ENCODE measurements at places on chromosomes 7 and 10.
A peak's percentile ranks its signal among the peaks of the same experiment; 100 is the strongest.

DNA sequence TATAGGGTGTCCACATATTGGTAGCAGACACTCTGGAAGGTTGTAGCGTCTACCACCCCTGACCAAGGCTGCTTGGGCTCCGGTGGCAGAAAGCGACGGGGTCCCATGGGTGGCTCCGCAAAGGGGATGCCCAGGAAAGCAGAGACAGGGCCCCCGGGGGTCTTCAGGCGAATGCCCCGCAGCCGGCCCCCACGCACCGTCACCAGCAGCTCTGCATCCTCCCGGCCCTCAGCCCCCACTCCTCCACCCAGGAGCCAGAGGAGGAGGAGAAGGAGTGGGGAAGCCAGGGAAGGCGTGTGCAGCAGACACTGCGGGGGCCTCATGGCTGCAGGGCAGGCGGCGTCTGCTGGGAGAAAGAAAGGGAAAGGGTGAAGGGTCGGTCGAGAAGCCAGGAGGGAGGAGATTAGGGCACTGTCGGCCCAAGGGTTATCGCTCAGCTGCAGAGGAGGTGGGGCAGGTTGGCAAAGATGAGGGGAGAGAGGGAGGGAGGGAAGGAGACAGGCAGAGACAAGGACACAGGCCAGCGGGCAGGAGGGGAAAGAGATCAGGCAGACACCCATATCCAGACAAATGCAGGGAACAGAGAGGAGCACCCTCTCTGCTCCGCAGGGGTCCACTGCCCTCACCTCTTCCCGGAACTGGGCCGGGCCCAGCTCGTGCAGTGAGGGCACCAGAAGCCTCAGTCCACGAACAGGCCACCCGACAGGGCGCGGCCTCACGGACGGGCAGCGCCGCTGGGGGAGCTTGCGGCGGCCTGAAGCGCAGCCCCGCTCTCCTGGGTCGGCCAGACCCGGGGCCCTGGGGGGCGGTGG lies 1.6 kb downstream of the ACHE start:
- DNase-seq: no peak

DNA sequence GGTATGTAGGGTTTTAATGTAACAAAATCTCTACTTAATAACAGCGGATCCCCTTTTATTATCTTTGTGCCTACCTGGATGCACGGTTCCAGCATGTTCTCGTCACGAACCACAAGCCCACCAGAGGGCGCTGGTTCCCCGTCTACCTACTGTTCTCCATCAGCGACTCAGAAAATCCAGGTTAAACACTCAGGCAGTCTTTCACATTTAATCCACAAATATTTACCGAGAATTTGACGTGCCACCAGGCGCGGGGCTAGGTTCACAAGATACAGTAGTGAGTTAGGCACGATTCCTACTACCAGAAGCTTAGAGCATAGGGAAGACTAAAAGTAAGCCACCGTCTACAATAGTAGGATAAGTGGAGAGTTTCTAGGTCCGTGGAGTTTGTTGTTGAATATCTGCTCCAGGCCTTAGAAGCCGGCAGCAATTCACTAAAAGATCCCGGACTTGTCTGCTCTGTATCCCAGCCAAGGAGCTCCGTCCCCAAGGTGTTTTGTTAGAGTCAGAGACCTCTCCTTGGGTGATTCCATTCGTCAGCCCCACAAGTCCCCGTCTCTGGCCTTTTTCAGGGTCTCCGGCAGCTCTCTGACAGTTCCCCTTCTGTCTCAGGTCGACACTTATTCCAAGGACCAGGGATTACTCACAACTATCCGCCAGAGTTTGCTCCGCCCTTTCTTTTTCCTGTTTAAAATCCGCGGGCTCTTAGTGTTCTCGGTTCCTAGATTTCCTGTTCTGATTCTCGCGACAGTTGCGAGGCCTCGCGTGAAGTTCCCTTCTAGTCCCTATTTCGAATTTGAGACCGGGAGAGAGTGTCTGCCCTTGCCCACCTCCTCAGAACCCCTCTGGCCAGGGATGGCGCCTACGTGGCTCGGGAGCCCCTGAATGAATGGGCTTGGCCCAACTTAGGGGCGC lies 1.5 kb upstream of the KAZALD1 start:
- DNase-seq: peak; percentile 93

GRCh38 chr7:36735172-36735571 lies 10.9 kb upstream of the AOAH start:
- DNase-seq: no peak

DNA sequence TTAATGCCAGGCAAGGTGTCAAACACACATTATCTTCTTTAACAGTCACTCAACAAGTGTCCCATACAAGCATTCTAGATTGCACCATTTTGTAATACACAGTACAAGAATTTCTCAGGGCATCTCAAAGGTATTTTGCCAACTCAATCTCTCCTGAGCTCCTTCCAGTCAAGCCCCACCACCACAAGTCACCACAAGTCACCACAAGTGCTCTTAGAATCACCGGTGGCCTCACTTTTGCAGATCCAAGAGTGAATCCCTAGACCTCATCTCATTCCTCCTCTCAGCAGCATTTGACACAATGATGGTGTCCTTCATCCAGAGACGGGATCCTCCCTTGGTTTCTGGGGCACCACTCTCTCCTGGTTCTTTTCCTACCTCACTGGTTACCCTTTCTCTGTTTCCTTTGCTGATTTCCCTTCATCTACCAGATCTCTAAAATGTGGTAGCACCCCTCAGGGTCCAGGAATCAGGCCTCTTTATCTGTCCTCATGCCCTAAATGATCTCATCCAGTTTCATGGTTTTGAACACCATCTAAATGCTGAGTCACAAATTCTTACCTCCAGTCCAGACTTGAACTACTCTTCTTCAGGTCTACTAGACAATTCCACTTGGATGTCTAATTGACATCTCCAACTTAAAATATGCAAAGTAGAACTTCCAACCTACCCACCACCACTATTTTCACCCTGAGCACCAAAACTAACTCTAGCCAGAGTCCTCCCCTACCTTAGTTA lies 26.9 kb downstream of the VPS41 start:
- DNase-seq: no peak

GRCh38 chr7:32511791-32512190 lies 16.5 kb downstream of the AVL9 start:
- no peak for DNase-seq

GRCh38 chr7:104943502-104944343 lies 70.3 kb upstream of the KMT2E start:
- DNase-seq: no peak

DNA sequence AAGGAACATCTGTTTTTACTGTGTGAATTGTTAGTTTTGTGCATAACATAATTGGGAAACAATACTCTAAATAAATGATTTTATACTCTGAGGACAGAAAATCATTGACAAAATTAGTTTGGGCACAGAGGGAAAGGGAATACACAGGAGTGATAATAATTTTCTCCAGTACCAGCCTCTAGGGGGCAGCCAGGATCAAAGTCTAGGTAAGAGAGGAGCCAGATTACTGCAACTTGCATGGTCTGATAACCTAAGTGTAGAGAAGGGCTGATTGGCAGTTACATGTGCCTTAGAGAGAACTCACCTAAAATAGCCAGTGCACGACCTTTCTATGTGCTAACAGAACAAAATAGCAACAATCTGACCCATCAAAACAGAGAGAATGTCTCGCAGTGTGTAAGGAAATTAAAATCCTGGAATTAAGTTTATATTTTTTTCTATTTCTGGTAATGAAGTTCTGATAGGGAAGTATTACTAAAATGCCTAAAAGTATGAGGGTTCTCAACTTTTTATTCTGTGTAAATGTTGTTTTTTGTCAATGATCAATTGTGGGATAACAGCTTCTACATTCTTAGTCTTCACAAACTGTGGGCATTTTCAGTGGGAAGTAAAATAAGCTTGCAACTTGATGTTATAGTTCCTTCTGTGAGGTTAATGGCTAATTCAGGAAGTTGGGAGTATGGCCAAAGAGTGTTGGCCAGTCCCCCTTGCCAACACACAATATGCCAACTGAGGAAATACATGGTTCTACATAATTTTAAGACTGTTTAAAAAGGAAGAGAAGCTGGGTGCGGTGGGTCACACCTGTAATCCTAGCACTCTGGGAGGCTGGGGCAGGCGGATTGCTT lies 66.4 kb downstream of the EXOC6 start:
- DNase-seq: peak; percentile 13

DNA sequence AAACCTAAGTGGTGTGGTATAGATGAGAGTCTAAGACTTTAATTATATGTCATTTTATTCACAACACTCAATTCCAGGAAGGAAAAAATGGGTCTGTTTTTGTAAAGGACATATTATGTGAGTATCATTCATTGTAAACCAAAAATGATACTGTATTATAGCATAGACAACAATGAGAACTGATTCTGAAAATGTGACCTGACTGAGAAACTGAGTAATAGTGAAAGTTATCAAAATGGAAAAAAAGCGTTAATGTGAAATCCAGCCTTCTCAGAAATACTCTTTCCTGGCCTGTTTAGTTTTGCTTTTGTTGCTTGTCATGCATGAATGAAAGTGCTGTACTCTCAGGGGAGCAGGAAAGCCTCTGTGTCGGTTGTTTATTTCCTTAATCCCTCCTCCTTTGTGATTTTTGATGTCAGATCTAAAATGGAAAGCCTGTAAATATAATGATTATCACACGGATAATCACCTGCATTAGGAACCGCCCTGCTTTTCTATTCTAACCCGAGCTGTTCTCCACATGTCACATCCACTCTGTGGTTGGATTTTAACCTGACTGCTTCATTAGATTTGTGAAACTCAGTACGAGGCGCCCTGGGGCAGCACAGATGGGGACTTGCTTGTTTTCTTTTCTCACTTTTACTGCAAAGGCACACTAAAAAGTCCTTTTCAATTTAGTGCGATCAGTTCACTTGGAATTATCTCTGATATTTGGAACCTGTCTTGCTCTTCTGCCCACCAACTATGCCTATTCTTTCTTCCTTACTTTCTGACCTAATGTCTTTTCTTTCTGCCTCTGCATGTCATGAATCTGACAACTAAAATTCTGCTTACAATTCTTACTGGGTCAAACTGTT lies 240.9 kb upstream of the KAT6B start:
- no peak for DNase-seq

DNA sequence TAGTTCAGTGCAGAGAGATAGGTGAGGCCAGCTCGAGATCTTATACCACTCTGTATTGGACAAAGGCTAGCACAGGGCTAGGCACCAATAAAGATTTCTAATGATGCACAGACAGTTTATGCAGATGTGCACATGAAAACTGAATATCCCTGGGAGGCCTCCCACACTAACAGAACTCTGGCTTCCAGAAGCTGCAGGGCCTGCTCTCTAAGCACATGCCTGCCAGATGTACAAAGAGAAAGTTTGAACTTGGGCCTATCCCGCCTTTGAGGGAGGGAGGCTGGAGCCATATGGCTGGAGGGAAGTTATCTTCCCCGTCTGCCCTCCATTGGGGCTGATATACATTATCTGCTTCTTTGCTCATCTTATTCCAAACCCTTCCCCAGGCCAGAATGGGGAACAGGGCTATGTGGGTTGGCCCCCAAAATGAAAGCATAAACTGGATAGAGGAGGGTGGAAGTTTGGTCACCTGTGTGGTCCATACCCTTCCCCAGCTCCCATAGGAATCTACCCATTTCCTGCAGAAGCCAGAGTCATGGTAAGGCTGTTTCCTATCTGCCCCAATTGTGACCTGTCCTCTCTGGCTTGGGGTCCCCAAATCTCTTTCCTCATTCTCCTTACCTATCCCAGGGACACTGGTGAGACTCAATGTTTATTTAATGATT lies 3.8 kb downstream of the KAZALD1 start:
- peak; percentile 37 for DNase-seq
